Right renal pelvis (tissue), 4 donors: ENCODE measurements at places on chromosomes 3 and 15. TPM values are rescaled to one million over a fixed set of nuclear protein-coding genes. Genes with fewer than 3 reads are reported as not detected.

DNA sequence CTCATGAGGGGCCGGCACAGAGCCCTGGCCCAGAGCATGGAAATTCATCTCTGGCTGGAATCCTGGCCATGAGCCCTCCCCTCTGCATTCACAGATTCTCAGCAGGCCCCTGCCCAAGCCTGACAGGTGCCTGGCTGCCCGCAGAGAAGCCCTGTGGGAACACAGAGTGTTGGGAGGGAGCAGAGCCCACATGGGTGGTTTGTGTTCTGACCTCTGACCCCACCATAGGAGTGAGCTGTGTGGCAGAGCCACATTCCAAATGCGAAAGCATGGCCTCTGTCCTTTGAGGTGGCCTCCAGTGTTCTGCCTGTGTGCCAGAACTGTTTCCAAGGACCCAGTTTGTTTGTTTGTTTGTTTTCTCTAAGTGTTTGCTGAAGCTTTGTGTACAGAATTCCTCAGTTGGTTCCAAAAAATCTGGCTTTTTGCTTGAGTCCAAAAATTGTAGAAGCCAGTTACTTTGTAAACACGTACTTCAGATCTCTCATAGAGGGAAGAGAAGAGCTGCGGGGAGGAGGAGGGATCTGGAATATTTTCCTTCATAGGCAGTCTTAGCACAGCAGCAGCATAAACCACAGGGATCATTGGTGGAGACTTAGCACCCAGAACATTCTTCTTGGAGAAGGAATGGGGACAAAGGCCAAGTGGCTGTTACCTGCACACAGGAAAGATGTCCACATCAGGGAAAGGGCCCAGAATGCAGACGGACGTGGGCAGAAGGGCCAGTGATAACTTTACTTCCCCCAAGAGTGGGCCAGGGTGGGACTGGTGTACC is 36.0 kb downstream of the GRAMD2A start:
- DNase-seq: no peak

- no peak for DNase-seq
Observed at GRCh38 chr15:90031231-90031791, 30.2 kb downstream of the ZNF710 start.

- DNase-seq: no peak
Observed at GRCh38 chr15:85826756-85827515, 32.2 kb upstream of the KLHL25 start.

Gene ICE2
- polyA plus RNA-seq: 90.5 TPM

Gene COX17
- polyA plus RNA-seq: 44.9 TPM

- DNase-seq: no peak
Observed at GRCh38 chr3:111336511-111336910, 205.5 kb upstream of the CD96 start.

GRCh38 chr3:196138482-196139254 is 56.8 kb upstream of the TFRC start:
- DNase-seq: no peak

- no peak for DNase-seq
Observed at GRCh38 chr15:64865998-64866520, 24.3 kb downstream of the PLEKHO2 start.

Gene GAP43
- polyA plus RNA-seq: 4.0 TPM

GRCh38 chr15:91151781-91152563 is 51.9 kb downstream of the SV2B start:
- DNase-seq: no peak

DNA sequence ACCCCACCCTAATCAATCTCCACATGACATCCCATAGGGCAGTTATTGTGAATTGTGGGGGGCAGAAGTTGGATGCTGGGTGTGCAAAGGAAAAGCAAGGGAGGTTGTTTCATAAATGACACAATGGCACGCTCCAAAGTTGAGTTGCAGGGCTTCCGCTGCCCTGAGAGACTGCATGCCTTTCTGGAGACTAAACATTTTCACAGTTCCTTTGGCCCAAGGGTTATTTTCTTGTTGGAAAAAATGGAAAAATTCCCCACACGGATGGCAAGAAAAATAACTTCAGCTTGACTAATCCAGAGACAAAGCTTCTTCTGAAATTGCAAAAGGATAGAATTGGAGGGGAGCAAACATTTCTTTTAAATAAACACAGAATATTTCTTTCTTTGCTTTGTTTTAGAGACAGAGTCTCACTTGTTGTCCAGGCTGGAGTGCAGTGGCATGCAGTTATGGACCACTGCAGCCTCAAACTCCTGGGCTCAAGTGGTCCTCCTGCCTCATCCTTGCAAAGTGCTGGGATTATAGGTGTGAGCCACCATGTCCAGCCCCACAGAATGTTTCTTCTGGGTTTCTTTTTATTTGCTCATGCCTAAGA is 19.1 kb upstream of the TPM1 start:
- no peak for DNase-seq

DNA sequence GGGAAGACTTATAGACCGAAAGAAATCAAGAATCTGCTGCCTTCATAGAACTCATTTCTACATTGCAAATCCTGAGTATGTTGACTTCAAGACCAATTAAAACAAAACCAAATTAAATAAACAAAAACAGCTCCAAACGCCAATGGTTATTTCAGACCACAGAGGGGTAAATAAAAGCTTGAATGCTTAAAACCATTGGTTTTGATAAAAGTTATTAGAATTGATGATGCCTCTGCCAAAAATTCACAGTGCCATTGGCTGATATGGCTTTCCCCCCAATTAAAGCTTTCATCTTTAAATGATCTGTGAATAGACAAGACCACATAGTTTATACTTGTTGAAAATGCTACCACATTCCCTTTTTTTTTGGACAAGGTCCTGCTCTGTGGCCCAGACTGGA is 188.5 kb downstream of the NFKBIZ start:
- DNase-seq: no peak

GRCh38 chr3:57972531-57973111 is 35.6 kb upstream of the FLNB start:
- no peak for DNase-seq

DNA sequence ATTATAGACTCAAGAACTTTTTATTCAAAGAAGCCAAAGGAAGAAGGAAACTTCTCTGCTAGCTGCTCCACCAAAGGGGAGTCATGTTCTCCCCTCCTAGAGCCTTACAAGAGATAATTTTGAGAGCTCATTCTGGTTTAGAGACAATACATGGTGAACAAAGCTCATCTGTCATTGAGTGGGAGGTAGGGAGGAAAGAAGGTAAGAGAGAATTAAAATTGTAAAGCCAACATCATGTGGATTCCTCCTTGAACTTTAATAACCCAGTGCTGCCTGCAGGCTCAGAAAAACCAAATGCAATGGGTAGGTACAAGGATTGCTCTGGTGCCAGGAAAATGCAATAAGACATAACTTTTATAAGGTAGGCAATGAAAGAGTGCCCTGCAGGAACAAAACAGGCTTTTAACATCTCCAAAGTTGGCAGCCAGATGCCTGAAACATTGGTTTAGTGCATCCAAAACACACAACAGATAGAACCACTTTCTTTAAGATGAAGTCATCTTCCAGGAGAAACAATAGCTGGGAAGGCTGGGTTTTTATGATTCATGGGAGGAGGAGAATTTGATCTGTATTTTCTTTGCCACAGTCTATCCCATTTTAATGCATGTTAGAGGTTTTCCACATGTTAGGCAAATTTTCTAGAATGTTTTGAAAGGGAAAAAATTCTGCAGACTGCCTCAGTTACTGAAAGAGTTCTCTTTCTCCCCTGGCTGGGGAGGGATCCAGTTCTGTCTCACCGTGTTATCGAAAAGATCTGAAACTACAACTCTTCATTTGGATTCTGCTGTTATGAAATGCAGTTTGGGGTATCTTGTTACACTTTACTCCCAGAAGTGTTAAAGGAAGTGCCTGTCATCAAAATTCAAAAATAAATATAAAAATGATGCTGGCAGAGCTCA is 11.3 kb upstream of the ARHGEF3 start:
- no peak for DNase-seq

Gene MLF1
- 56.1 TPM for polyA plus RNA-seq

GRCh38 chr15:96409215-96410138 is 79.0 kb downstream of the NR2F2 start:
- DNase-seq: no peak

DNA sequence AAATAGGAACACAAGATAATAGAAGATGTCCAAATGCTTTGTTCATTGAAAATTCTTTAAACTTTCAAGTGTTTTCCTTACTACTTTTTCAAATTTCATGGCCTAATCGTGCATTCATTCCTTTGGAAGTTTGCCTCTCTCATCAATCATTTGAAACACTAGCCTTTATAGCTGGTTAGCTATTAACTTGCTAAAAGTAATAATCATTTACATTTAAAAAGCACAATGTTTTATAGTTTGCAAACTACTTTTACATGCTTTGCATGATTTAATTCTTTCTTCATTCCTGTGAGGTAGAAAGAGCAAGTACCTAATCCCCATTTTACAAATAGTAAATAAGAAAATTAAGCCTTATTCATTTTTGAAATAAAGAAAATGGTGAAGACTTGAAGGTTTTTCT is 137.4 kb upstream of the SLC7A14 start:
- DNase-seq: no peak

- DNase-seq: no peak
Observed at GRCh38 chr3:52493232-52494017, 1.7 kb upstream of the STAB1 start.

DNA sequence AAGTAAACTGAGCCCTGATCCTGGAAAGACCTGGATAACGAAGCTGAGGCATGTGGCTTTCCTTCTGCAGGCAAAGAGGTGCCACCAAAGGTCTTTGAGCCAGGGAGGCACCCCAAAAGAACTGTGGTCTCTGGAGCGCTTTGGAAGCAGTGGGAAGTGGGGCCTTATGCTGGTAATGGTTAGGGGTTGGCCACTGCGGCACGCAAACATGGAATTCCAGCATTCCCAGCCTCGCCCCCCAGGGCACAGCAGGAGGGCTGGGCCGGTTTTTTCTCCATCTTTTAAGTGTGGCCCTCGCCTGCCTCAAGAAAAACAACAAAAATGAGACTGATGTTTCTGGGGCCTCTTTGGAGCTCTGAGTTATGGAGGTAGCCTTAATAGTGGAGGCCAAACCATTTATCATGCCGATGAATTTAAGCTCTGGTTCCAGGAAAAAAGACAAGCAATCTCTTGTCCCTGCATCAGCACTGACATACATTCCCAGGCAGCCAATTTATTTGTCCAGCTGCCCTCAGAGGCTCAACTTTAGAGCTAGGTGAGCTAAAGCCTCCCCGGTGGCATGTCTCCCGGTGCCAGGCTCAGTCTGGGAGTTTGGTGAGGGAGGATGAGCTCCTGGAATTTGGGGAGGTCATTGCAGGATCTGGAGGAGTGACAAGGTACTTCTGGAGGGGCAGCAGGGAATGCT is 109.0 kb downstream of the TLE3 start:
- DNase-seq: no peak

DNA sequence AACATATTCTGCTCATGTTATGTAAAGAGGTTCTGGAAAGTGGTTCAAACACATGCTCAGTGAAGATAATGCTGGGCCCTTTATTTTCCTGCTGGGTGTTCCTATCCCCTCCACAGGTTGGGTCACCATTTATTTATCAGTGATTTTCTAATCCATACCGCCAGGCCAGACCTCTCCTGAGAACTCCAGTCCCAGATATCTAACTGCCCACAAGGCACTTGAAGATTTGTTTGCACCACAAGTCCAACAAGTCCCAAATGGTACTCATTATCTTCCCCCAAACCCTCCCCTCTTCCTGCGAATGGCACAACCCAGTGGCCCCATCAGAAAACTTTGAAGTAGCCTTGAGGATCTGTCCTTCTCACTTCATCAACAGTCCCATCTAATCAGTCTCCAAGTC is 5.4 kb downstream of the COL6A6 start:
- DNase-seq: no peak

Gene DNAH12
- 1.1 TPM for polyA plus RNA-seq

Gene C3orf52
- 4.9 TPM for polyA plus RNA-seq

Gene RLBP1
- polyA plus RNA-seq: not detected

Gene SERINC4
- not detected for polyA plus RNA-seq

- DNase-seq: no peak
Observed at GRCh38 chr3:173199568-173199967, 58.5 kb upstream of the SPATA16 start.
